ENCODE measurements at places on chromosomes 7 and 10. TPM values are rescaled to one million over a fixed set of nuclear protein-coding genes. Genes with fewer than 3 reads are reported as not detected.

The ANKRD30A gene
- not detected for polyA plus RNA-seq

The VWDE gene
- polyA plus RNA-seq, result 0.35 TPM

DNA sequence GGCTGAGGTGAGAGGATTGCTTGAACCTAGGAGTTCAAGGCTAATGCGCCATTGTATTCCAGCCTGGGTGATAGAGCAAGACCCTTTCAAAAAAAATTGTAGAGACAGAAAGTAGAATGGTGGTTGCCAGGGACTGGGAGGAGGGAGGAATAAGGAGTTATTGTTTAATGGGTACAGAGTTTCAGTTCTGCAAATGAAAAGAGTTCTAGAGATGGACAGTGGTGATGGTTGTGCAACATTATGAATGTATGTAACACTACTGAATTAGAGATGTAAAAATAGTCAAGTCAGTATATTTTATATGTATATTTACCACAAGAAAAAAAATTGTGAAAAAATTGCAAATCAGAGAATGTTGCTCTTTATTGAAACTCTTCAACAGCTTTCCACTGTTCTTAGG is 266.5 kb upstream of the NPY start:
- no peak for DNase-seq

GRCh38 chr7:121557034-121557892 is 161.2 kb upstream of the FAM3C start:
- peak; percentile 19 for DNase-seq

GRCh38 chr7:25031432-25031831 is 51.5 kb upstream of the OSBPL3 start:
- no peak for DNase-seq
